ENCODE measurements at places on chromosomes 6 and 20. TPM values are rescaled to one million over a fixed set of nuclear protein-coding genes. Genes with fewer than 3 reads are reported as not detected.

DNA sequence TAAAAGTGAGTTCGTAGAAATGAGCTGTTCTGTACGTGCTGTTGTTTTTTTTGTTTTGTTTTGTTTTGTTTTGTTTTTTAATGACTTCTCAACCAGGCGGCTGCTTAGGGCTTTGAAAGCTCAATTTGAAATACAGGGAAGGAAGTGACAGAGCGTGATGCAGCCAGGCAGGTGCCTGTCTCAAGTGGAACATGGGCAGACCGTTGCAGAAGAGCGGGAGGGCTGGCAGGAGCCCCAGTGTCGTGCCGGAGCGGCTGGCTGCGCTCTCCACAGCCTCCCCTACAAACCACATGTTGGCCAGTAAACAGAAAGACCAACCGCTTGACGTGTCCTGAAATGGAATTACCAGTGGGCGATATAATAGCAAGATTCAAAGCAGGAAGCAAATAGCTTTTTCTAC lies 164.9 kb upstream of the RREB1 start:
- peak; percentile 41 for ATAC-seq

GPSM3 gene
- total RNA-seq, result 2.2 TPM

- peak; percentile 18 for ATAC-seq
Measured at GRCh38 chr6:25280344-25281074, 1.3 kb downstream of the CARMIL1 start.

SIRPA gene
- total RNA-seq, result 15.1 TPM

DNA sequence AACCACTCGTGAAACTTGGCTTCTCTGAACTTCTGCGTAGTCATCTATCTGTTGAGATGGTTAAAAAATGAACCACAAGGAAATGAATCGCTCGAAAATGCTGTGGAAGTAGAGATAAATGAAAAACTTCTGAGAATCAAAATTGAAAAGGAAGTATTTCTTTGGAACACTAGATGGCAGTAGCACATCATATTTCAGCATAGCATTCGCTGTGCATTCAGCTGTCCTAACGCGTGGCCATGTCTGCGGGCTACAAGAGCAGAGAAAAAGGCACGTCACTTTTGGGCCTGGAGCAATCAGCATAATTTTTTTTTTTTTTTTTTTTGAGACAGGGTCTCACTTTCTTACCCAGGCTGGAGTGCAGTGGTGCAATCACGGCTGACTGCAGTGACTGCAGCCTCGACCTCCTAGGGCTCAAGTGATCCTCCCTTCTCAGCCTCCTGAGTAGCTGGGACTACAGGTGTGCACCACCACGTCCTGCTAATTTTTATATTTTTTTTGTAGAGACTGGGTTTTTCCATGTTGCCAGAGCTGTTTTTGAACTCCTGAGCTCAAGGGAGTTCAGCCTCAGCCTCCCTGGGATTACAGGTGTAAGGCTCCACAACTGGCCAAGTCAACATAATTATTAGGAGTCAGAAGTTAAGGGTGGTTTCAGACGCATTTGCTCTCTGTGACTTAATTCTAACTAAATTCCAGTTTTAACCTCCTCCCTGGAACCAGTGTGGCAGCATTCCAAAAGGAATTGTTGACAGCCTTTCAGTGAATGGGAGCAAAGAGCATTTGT lies 8.8 kb upstream of the PERP start:
- peak; percentile 85 for ATAC-seq

DNA sequence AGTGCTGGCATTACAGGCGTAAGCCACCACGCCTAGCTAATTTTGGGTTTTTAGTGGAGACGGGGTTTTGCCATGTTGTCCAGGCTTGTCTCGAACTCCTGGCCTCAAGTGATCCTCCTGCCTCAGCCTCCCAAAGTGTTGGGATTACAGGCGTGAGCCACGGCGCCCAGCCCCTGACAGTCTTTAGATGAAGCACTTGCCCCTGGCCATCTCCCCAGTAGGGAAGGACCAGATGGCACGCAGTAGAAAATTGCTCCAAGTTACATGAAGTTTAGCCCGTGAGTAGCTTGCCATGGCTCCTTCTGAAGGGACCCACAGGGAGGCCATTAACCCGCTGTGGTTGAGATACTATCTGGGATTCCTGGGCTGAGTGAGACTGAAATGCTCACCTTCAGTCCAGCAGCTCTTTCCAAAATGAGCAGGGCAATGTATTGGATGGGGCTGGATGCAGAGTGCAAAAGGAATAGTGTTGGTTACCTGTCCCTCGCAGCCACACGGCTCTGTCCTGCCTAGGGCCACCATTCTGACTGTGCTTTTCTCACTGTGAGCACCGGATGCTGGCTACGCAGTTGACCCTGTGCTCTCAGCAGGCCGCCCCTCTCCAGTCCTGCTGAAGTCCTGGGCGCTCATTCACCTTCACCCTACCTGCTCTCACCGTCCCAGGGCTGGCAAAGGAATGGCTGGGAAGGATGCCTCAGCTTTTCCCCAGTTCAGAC lies 66.9 kb downstream of the EFCAB8 start:
- ATAC-seq, result no peak

DNA sequence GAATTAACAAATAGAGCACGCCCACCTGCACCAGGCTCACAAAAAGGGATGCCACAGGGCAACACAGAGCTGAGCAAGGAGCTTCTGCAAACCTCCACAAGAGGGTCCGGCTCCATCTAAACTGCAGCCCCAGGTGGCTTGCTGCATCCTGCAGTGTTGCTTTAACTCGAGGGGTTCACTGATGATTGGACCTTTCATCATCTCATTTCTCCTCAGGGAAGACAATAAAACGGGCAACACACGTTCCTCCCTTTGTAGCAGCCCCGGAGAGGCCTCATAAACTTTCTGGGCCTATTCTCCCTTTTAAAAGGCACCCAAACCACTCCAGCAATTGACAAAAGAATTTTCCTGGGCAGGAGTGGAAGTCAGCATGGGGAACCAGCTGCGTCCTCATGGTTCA lies 161.5 kb upstream of the CDH4 start:
- ATAC-seq, result no peak

Measured in esophagus mucosa (tissue), 1 donor.